ENCODE measurements at places on chromosomes 16 and 17.

- DNase-seq, result peak; percentile 40
Measured at GRCh38 chr16:4261557-4262172, 11.2 kb downstream of the TFAP4 start.

- no peak for DNase-seq
Measured at GRCh38 chr16:85474621-85475217, 138.4 kb upstream of the GSE1 start.

GRCh38 chr17:43406676-43407645 lies 8.2 kb downstream of the ARL4D start:
- no peak for DNase-seq

GRCh38 chr16:56204816-56205215 lies 13.5 kb downstream of the GNAO1 start:
- no peak for DNase-seq

GRCh38 chr17:21243516-21244303 lies 9.5 kb downstream of the NATD1 start:
- no peak for DNase-seq

DNA sequence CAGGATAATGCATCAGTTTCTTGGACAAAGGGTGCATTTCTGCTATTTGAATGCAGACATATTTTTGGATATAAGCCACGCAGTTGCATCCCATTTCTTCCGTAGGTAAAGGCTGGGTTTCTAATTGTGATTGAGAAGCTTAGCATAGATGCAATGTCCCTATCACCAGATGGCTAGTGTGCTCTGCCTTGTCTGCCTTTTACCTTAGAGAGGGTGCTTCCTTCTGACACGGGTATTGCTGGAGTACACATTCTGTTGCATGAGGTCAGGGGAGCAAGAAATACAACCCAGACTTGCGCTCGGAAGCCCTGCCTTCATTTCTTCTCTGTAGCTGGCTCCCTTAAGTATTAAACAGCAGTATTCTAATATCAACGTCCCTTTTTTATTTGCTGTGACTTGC lies 337.4 kb downstream of the WWOX start:
- DNase-seq, result no peak

GRCh38 chr17:48258331-48258730 lies 150.8 kb downstream of the SNX11 start:
- DNase-seq, result no peak

- no peak for DNase-seq
Measured at GRCh38 chr16:1145383-1146100, 7.4 kb upstream of the CACNA1H start.

DNA sequence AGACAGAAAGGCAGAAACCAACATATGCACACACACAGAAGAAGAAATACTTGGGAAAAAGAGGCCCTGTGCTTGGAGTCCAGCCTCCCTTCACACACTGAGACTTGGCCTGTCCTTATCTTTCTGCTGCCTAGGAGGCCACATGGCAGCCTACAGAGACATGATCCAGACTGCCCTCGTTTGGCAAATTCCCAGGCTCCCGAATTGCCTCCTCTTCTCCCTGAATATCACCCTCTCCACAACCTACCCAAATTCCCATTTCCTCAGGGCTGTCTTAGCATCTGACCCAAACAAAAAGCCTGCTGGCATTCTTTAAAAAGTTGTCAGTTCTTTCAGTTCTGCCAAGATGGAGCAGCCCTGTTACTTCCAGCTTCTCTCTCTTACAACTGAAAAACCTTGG lies 59.8 kb downstream of the DNAH17 start:
- DNase-seq, result no peak

DNA sequence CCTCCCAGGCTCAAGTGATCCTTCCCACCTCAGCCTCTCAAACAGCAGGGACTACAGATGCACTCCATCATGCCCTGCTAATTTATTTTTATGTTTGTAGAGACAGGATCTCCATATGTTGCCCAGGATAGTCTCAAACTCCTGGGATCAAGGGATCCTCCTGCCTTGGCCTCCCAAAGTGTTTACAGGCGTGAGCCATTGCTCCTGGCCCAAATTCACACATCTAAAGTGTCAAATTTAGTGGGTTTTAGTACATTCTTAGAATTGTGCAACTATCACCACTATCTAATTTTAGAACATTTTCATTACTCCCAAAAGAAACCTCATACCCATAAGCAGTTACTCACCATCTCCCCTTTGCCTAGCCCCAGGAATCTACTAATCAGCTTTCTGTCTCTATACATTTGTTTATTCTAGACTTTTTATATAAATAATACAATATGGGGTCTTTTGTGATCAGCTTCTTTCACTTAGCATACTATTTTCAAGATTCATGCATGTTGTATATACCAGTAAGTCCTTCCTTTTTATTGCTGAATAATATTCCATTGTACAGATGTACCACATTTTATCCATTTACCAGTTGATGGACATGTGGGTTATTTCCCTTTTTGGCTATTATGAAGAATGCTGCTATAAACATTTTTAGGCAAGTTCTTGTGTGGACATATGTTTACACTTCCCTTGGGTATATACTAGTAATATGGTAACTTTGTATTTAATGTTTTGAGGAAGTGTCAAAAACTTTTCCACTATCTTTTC lies 25.1 kb upstream of the ITGA2B start:
- DNase-seq, result no peak

DNA sequence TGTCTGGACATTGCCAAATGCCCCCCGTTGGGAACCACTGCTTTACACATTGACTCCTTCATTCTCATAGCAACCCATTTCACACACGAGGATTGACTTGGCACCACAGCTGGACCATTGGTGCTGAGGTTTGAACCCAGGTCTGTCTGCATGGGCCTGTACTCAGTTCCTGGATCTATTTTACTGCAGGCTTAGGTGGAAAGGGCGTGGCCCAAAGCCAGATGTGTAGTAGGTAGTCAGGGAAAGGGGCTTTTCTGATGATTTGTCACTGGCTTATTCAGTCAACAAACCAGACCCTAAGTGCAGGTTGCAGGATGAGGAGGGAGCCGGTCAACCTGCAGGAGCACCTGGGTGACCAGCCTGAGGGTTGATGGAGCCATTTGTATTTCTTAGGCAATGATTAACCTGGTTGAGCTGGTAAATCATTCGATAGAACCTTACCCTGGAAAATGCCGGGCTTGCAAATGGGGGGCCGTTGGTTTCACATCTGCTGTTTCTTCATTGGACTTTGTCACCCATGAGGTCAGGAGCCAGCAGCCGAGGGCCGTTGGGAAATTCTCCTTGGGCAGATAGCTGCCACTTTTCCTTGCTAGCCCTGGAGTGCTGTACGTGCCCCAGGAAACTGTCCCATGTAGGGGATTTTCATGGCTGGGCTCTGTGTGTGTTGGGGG lies 104.4 kb downstream of the CMIP start:
- DNase-seq, result no peak

DNA sequence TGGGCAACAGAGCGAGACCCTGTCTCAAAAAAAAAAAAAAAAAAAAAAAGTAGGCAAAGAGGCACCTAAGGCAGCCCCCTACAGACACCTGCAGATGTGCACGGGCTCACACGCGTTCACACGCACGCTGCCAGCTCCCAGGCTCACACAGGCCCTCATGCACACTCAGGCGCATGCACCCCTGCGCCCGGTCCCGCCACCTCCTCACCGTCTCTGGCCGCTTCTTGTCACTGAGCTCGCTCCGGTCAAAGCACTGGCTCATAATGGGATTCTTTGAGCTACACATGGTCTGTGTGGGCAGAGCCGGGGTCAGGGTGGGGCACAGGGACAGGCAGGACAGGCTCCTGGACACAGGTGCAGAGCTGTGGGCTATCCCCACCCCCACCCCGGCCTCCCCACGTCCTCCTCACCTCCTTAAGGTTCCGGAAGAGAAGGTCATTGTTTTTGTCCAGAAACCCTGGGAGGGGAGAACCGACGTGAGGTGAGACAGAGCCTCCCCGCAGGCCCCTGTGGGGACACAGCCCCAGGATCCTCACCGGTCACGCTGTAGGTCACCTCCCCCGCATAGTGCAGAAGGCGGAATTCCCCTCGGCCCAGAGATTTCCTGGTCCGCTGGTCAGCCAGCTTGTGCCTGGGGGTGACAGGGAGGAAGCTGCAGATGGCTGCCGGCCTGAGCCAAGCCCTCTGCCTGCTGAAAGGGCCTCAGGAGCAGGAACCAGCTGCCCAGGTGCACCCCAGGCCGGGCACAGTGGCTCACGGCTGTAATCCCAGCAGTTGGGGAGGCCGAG lies 17.9 kb downstream of the MYO1C start:
- DNase-seq, result no peak

GRCh38 chr17:30570596-30571265 lies 93.5 kb downstream of the GOSR1 start:
- DNase-seq, result no peak

GRCh38 chr17:44854192-44854591 lies 6.5 kb downstream of the HIGD1B start:
- DNase-seq, result no peak

DNA sequence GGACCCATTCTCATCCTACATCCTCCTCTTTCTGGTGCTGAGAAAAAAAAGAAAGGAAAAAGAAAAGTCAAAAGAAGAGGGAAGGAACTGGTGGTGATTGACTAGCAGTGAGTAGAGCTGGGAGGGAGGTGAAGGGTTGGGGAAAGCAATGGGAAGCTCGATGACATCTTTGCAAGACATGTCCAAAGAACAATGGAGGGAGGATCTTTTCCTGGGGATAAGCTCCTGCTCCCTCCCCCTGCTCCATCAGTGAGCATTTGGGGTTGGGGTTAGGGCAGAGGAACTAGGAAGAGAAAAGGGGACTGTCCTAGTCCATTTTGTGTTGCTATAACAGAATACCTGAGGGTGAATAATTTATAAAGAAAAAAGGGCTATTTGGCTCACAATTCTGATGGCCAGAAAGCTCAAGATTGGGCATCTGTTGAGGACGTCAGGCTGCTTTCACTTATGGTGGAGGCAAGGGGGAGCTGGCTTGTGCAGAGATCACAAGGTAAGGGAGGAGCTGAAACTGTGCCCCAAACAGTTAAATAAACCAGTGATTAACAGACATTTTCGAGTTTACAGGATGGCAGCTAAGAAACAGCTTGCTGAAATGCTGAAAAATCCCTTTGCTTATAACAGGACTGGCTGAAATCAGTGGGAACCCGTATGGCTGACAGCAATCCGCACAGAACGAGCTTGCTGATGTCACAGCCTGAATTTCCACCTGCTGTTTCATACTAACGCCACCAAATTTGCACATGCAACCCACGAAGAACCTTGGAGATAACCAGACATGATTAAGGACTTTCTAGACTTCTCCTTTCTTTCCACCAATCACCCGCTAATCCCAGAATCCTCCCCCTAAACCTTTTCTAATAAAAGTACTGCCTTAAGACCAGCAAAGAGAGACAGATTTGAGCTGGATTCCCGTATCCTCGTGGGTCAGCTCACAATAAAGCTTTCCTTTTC lies 1.6 kb upstream of the ODF4 start:
- DNase-seq, result no peak

DNA sequence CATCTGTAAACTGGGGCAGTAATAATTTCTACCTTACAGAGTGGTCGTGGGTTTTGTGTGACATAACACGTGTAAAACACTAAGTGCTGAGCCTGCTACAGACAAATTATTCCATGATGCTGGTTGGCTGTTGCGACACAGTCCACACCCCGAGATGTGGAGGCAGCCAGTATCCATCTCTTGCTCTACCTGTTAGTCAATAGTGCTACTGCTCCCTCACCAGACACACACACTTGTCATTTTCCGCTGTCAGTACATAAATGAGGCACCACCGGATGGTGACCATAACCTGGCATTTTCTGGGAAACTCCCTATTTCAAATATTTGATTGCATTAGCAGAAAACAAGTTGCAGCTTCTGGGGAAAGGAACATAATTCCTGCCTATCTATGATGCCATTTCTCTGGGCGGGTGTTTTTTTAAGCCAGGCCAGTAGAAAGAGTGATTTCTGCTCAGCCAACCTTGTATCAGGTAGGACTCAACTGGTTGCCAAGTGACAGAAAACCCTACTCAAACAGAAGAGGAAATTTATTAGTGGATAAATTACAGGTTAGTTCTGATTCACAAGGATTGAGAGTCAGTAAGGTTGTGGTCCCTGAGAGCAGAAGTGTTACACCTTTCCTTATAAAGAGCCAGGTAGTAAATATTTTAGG lies 24.1 kb downstream of the DNAJA2 start:
- no peak for DNase-seq

- DNase-seq, result no peak
Measured at GRCh38 chr16:56234737-56235136, 43.4 kb downstream of the GNAO1 start.

DNA sequence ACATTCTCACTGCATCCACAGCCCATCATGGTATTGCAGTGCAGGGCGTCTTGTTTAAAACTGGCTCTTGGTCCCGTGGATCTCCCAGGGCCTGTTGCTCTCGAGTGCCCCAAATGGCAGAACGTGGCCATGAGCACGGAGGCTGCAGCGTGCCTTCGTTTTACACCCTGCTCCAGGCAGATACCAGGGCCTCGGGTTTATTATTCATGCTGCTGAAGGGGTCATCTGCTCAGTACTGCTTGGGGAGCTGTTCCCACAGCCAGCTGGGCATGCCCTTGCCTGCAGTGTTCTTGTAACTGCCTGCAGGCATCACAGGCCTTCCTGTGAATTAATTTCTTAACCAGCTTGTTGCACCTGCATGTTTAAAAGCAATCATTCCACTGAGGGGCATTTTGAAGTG lies 129.7 kb upstream of the CHMP6 start:
- DNase-seq, result no peak

DNA sequence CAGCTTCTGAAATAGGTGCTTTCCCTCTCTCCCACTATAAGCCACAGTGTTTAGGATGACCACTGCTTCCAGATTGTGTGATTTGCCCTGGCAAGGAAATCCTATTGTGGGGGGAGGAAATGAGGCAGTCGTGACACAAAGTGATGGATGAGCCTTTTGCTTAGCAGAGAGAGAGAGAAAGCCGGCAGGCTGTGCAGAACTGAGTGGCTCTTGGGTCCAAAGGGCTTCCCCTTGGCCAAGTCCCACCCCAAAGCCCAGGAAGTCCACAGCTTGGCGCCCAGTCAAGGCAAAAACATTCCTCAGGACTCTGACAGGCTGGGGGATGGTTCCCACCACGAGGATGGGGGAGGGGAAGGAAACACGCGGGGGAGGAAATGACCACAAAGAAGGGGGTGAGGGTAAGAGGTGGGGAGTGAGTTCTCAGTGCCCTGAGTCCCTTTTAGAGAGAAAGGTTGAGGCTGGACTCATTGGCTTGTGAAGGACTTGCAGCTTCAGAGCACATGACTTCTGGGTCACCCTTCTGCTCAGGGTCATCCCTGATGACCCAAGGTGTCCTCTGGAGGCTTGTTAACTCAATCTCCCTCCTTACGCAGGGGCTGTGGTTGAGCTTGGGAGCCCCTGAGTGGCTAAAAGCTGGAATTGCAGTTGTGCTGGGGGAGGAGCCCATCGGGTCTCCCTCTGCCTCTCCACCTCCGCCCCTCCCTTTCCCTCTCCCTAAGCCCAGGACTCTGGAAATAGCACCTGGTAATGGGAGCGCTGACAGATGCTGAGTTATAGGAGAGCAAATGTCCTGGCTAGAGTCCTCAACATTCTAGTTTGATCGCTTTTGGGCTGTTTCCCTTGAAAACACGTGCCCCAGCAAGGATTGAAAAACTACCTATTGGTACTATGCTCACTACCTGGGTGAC lies 10.3 kb upstream of the MSL1 start:
- no peak for DNase-seq
